ENCODE measurements at places on chromosomes 1 and 21.
A peak's percentile ranks its signal among the peaks of the same experiment; 100 is the strongest.

DNA sequence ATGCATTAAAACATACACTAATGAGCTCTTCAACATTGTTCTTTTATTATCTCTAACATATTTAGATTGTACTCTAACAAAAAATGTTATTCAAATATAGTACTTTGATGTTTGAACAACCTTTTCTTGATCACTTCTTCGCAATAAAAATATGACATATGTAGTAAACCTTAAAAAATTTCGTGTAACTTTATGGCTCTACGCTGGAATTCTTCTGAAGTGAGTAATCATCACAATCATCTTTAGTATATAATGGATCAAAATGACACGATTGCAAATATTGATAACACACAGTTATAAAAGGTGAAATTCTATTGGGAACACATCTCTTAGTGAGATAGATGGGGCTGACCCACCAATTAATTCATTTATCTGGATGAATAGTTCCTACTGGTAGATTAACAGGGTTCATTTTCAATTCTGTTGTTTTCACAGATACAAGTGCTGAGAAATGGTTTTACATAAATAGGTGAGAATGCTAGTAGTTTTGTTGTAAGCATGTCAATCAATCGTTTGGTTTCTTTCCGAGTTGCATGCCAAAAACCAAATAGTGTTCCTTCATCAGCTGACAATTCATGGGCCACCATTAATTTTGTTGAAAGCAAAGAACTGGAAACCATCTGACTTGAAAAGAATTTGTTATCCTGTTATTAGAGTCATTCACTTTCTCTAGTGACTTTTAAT lies 1.5 kb upstream of the ZMPSTE24 start:
- DNase-seq: no peak

DNA sequence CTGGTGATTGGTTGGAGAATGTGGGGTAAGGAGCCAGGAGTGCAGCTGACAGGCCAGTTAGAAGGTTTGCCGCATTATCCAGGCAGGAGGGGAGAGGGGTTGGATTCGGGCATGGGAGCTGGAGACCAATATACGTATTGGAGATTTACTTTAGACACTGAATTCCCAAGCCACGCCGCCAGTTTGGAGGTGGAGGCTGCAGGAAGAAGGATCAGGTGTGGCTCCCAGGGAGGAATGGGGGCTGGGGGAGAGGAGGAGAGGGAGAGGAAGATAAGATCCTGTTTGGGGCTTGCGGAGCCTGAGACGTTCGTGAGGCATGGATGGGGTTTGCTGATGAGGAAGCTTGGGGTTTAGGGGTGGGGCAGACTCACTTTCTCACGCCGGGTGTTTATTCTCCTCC lies 155.1 kb upstream of the IGSF21 start:
- no peak for DNase-seq

- DNase-seq: no peak
These were observed 19.1 kb upstream of the RXRG start for GRCh38 chr1:165463978-165464377.

DNA sequence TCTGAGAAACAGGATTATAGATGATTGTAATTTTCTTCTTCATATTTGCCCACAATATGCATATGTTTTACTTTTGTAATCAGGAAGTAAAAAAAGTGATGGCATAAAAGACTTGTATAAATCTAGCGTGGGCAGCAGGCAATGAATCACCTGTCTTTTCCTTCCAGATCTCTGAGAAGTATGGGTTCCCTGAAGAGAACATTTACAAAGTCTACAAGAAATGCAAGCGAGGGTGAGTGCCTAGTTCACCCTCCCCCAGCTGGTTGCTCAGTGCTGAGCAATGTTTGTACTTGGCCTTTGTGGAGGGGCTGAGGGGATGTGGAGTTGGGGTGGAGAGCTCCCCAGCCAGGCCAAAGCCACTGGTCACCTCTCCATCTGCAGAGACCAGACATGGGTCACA lies 30.7 kb downstream of the GRHL3 start:
- no peak for DNase-seq

DNA sequence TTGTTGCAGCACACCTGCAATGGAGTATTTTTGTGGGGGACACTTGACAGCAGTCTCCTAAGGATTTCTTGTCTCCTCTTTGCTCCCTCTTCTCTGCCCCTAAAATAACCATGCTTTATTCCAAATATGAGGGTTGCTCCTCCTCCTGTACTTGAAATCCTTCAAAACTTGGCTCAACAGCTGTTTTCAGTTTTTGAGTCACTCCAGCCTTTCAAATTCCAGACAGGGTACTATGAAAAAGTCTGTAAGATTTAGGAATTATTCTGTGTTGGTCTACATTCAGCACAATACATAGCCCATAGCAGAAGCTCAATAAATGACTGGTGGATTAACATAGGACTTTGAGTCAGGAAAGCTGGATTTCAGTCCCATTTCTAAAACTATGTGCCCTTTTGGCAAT lies 5.5 kb downstream of the AP4B1 start:
- DNase-seq: no peak

- DNase-seq: no peak
These were observed 1183.4 kb downstream of the AMY1C start for GRCh38 chr1:104932949-104933679.

- peak; percentile 49 for DNase-seq
These were observed 91.1 kb upstream of the UBE2U start for GRCh38 chr1:64112281-64112680.
